Activated naive CD4-positive, alpha-beta T cell treated with anti-CD3 and anti-CD28 coated beads, Interleukin-2, amount 50 U/mL, for 72 hours (primary cell): ENCODE measurements at places on chromosomes 2 and 18. TPM values are rescaled to one million over a fixed set of nuclear protein-coding genes. Genes with fewer than 3 reads are reported as not detected.

Gene MC2R
- not detected for total RNA-seq

Gene FAHD2B
- 21.6 TPM for total RNA-seq

- DNase-seq: no peak
Measured at GRCh38 chr2:46331109-46331766, 34.0 kb downstream of the EPAS1 start.

- no peak for DNase-seq
Measured at GRCh38 chr2:206260188-206261012, 14.1 kb upstream of the ZDBF2 start.

GRCh38 chr18:6837904-6838303, 108.4 kb downstream of the ARHGAP28 start:
- DNase-seq: no peak

GRCh38 chr2:101763496-101764333, 66.2 kb downstream of the MAP4K4 start:
- no peak for DNase-seq

DNA sequence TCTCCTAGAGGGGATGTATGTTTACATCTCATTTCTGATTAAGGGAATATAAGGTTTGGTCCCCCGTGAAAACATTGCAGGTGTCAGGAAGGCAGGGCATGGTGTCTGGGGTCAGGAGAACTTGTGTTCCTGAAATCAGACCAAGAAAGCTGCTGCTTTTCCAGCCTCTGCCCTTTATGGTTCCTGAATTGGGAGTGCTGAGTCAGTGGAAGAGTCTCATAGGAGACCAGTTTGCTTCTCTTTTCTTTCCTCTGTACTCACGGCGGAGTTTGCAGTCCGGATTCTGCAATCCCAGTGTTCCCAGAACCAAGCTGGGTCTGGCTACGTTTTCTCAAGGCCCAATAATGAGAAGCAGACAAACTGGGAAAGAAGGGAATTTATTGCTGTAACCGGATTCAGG, 5.1 kb upstream of the MARCO start:
- no peak for DNase-seq

DNA sequence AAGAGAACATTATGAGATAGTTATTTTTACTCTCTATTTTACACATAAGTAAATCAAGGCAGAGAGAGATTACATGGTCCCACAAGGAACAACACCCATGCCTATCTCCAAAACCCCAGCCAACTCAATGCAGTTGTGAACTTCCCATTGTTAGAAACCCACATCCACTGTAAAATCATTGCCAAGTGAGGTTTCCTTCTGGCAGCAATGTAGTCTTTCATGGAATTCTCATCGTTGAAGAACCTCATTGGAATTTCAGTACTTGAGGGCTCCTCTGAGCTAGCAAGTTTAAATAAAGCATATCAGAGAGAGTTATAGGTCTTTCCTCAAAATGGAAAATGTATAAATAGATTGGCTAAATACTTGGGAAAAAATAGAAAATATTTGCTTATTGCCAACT, 105.2 kb downstream of the RAD51AP2 start:
- no peak for DNase-seq

GRCh38 chr2:106858810-106859209, 27.2 kb downstream of the ST6GAL2 start:
- DNase-seq: no peak

DNA sequence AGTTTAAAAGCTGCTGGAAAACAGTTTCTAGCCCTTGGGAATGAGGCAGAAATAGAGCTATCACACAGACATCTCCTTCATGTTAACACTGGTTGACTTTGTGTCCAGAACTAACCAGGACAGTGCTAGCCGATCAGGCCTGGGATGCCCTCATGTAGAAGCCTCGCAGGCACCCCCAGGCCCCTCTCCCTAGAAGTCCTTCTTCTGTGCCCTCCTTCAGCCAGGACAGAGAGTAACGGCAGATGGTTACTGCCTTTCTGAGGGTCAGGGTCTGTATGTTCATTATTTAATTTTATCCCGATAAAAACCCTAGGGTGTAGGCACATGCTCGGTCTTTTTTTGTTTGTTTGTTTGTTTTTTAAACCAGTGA, 10.7 kb upstream of the RPL31 start:
- DNase-seq: no peak
